ENCODE measurements at places on chromosomes 5 and 9.

DNA sequence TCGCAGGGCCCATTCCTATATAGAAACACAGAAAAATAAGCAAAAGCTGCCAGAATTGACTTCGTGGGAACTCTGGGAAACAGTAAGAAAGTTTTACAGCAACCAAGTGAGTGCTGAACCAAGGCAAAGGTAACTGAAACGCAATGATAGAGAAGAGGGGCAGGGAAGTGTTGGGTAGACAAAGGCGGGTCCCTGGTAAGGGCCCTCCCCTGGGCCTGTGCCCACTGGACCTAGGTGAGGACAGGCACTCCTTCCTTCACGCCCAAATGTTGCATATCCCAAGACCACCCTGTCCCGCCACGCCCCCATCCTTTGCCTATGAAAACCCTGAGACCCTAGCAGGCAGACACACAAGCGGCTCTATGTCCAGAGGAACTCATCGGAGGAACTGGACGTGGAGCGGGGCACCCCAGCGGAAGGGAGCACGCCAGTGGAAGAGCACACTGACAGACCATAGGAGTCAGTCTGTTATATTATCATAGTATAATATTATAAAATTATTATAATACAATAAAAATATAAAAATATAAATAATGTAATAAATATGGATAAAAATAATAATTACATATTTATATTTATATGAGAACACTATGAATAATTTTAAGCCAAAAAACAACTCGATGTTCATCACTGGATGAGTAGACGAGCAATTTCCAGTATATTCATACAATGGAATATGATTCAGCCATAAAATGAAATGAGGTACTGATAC lies 27.9 kb downstream of the CDKN2A start:
- DNase-seq = no peak

- no peak for DNase-seq
Observed at GRCh38 chr5:30194595-30194994, 998.9 kb upstream of the CDH6 start.

- peak; percentile 98 for DNase-seq
Observed at GRCh38 chr9:21591221-21592062, 109.3 kb upstream of the IFNE start.

DNA sequence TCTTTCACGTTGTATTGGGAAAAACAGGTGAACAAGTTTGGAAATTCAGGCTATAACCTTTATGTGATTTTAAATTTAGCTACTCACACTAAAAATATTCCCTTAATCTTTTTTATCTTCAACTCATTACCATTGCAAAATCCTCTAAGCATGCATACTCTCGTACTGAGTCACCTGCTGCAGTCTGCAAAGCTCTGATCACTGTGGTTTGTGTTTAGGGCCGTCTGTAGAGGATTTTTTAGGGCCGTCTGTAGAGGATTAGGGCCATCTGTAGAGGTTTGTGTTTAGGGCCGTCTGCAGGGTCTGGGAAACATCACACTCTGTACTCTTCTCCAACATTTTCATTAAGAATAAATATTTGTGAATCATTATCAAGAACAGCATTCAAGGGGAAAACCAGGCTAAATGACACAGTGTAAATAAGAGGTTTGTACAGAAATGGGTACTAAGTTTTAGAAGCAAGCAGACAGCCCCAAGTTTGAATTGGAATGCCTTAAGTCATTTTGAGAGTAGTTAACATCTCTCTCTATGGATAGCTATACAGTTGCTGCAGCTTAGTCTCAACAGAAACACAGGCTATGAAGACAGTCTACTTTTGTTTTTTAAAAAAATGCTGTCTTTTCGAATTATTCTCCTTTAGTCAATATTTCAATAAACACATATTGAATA lies 155.0 kb upstream of the TSLP start:
- DNase-seq = peak; percentile 90

DNA sequence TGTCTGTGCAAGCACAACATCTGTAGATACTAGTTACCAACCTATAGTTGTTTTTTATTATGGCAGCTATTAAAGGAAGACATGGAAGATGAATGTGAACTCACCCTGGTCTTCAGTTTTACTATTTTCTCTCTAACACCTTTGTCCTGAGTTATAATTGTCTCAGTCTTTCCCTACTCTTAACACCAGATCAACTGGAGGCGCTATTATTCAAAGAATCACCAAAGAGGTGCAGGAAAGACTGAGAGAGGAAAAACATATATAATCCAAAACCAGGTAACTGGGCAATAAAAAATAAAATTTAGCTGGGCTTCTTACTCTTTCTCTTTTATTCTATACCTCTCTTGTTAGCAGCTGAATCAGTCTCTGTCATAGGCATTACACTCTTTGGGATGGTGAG lies 134.2 kb upstream of the C6 start:
- no peak for DNase-seq

All from astrocyte of the spinal cord (primary cell).